ENCODE measurements at places on chromosomes 1 and 21.

- DNase-seq: no peak
These were observed 24.0 kb upstream of the TDRD10 start for GRCh38 chr1:154478013-154478412.

DNA sequence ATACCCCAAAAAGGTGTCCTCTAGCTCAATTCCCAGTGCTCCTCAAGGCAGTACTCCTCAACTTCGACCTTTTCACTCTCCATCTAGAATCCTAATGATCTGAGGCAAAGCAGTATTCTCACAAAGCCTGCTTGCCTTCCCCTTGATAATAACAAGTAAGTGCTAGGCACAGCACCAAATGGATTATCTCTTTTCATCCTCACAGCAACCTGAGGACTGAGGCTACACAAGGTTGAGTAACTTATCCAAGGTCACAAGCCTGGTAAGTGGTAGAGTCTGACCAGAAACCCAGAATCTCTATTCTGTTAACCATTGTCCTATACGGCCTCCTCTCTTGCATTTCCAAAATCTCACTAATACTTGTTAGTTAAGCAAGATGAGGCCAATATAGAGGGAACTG lies 5.1 kb downstream of the SYDE2 start:
- no peak for DNase-seq

GRCh38 chr1:192707978-192708547 lies 72.1 kb downstream of the RGS13 start:
- no peak for DNase-seq

GRCh38 chr1:160741092-160741501 lies 2.0 kb downstream of the SLAMF7 start:
- no peak for DNase-seq

GRCh38 chr21:44403106-44404020 lies 49.9 kb downstream of the TRPM2 start:
- no peak for DNase-seq

- no peak for DNase-seq
These were observed 18.0 kb downstream of the LSS start for GRCh38 chr21:46210378-46211136.

- no peak for DNase-seq
These were observed 22.8 kb downstream of the C2CD2 start for GRCh38 chr21:41931041-41931451.

DNA sequence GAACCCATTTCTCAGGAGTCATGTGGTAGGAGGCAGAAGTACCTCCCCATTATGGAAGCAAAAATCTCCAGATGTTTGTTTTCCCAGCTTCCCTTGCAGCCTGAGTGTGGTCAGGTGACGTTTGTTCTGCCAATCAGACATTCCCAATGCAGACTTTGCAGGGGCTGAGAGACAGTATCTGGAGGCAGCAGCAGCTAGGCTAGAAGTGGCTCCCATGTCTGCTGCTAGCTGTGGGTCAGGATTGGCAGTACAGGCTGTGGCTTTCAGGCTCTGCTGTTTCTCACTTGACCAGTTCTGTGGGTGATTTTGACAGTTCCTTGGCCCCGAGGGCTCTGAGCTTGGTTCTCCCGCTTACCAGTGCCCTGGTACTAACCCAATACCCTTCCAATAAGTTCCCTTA lies 58.6 kb upstream of the NBPF3 start:
- no peak for DNase-seq

DNA sequence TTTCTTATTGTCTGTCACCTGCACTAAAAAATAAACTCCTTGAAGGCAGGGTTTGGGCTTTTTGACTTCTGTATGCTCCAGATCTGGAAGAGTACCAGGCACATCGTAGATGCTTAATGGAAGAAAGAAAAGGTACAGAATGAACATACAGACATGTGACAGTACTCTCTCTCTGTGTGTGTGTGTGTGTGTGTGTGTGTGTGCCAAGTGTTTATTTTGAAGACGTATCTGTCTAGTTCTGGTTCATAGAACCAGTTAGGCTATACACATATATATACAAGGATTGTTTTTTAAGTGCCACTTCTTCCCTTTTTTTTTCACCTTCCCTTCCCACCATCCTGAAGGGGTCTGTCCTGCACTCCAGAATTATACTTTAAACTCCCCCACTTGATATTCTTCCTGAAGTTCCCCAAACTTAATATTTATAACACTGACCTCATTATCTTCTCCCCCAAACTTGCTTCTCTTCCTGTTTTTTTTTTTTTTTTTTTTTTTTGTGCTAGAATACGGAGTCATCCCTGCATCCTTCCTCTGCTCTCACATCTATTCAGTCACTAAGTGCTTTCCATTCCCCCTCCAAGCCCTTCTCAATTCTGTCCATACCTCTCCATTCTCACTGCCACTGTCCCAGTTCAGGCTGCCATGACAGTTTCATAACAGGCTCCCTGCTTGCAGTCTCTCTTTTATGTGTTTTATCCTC lies 5.4 kb upstream of the KCNA3 start:
- DNase-seq: no peak

GRCh38 chr21:35783721-35784120 lies 276.6 kb downstream of the SETD4 start:
- no peak for DNase-seq

GRCh38 chr1:169644297-169644696 lies 14.4 kb upstream of the SELP start:
- DNase-seq: no peak

GRCh38 chr1:9454494-9455066 lies 84.7 kb upstream of the SLC25A33 start:
- no peak for DNase-seq

GRCh38 chr21:22703521-22703920 lies 1705.3 kb downstream of the NCAM2 start:
- DNase-seq: no peak

All from esophagus muscularis mucosa (tissue), 4 donors.